ENCODE measurements at places on chromosomes 7 and 10. TPM values are rescaled to one million over a fixed set of nuclear protein-coding genes. Genes with fewer than 3 reads are reported as not detected.
A peak's percentile ranks its signal among the peaks of the same experiment; 100 is the strongest.

- no peak for DNase-seq
These were observed 7.6 kb downstream of the WDR86 start for GRCh38 chr7:151402029-151402835.

GRCh38 chr7:130987092-130987491 lies 253.1 kb upstream of the KLF14 start:
- no peak for DNase-seq

- no peak for DNase-seq
These were observed 31.9 kb upstream of the AGR3 start for GRCh38 chr7:16913643-16914042.

- DNase-seq = no peak
These were observed 115.9 kb downstream of the VIPR2 start for GRCh38 chr7:159028508-159029401.

The WASL gene
- total RNA-seq = 25.9 TPM

GRCh38 chr7:98365863-98366561 lies 34.9 kb downstream of the BAIAP2L1 start:
- DNase-seq = no peak

DNA sequence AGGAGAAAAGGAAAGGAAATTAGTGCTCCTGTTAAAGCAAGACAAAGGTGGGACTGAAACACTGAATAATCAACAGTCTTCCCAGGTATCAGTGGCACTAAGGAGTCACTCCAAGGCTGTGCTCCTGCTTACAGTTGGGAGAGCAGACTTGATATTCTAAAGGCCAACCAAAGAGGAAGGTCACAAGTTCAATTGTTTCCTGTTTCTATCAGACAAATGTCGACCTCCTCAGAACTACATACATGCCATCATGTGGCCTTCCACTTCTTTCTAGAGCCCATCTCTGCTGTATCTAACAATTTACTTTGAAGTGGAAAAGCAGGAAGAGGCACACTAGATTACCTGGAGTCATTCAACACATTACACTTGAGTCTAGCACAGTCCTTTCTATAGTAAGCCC lies 3.4 kb downstream of the ZNF239 start:
- DNase-seq = no peak

DNA sequence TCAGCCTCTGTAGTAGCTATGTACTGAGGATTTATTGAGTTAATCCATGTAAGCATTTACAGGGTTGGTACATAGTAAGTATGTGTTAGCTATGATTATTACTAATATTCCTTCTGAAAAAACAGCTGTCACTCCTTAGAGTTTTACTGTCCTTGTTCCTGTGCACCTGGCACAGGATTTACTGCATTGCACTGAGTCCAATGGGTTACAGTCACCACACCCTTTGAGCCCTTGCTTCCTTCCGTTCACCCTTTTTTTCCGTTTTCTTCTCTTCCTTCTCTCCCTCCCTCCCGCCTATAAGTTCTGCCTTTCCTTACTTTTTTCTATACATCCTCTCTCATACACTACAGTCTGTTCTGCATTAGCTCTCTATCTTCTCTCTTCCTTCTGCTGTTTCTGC lies 12.5 kb upstream of the CDK6 start:
- DNase-seq = no peak

- no peak for DNase-seq
These were observed 161.8 kb downstream of the ETV1 start for GRCh38 chr7:13827716-13828115.

The TMEM184A gene
- 2.6 TPM for total RNA-seq

The GNGT1 gene
- total RNA-seq = not detected

The TCAF2 gene
- 2.0 TPM for total RNA-seq

- DNase-seq = no peak
These were observed 177.8 kb downstream of the PTPRN2 start for GRCh38 chr7:158409816-158410330.

DNA sequence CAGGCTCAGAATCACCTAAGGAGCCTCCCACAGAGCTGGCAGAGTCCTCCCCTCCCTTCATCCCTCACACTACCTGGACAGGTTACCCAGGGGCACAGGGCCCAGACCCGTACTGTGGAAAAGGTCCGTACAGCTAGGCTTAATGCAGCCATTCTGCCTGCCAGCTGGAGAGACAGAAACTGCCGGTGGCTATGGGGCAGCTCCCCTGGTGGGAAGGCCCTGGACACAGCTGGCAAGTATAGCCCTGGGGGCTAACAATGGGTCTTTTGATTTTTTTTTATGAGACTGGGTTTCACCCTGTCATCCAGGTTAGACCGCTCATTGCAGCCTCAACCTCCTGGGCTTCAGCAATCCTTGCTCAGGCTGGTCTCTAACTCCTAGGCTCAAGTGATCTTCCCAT lies 68.3 kb downstream of the GNA12 start:
- no peak for DNase-seq

- DNase-seq = no peak
These were observed 65.9 kb upstream of the LRRN3 start for GRCh38 chr7:111025006-111025405.

- DNase-seq = no peak
These were observed 11.5 kb upstream of the NFKB2 start for GRCh38 chr10:102384053-102384452.

The DRGX gene
- total RNA-seq = 0.10 TPM

GRCh38 chr7:93943816-93944540 lies 22.4 kb downstream of the GNG11 start:
- DNase-seq = no peak

The SPDYE3 gene
- total RNA-seq = not detected

The SPDYE11 gene
- total RNA-seq = not detected

GRCh38 chr7:44050121-44050914 lies 5.8 kb downstream of the DBNL start:
- no peak for DNase-seq

- DNase-seq = no peak
These were observed 417.0 kb upstream of the PFKP start for GRCh38 chr10:2650328-2650727.

The CLCN1 gene
- not detected for total RNA-seq

DNA sequence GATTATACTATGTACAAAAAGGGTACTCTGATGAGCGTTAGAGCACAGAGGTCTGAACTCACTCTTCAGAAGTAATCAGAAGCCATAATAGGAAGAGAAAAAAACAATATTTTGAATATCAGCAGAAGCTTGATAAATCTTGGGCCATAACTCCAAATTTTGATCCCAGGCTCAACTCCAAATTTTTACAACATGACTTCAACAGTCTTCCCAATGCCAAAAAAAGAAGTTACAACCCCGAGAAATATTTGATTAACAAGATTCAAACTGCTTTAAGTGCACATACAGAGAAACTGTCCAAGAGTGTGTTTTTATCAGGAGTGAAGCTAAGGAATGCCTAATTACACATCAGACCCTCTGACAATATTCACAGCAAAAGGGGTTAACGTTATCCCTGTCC lies 7.5 kb downstream of the MPP7 start:
- no peak for DNase-seq

DNA sequence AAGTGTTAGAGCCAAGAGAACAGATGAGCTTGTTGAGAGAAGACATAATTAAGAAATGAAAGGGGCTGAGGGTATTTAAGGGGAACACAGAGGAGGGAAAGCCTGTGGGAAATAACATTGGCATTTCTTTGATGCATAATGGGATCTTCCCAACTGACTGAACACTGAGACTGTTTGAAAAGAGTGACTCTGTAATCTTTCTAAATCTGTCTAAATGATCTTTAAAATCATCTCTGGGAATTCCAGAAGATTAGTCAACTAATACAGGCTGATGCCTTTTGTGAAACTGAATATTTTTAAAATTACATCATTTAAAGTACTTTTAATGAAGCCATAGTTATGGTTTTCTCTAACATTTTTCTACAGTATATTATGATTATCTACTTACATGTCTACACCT lies 17.4 kb upstream of the SLC35G1 start:
- DNase-seq = peak; percentile 45

- DNase-seq = no peak
These were observed 257.8 kb downstream of the SNX10 start for GRCh38 chr7:26549281-26549944.

The ODAD2 gene
- 20.1 TPM for total RNA-seq

The HABP2 gene
- total RNA-seq = not detected

DNA sequence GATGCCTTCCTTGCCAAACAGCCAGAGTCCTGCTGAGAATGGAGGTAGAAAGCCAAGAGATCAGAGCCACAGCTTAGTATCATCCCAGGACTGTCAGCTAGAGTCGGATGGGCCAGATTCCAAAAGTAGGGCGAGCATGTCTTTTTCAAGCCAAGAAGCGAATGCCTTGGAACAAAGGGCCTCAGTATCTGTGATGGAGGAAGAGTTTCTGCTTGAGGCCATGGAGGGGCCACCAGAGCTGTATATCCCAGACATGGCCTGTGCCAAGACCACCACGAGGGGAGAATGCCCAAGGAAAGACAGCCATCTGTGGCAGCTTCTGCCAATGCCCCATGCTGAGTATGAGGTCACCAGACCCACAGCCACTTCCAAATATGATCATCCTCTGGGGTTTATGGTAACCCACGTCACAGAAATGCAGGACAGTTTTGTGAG lies 44.3 kb upstream of the PPP1R17 start:
- no peak for DNase-seq

The IGF2BP3 gene
- total RNA-seq = 24.5 TPM

DNA sequence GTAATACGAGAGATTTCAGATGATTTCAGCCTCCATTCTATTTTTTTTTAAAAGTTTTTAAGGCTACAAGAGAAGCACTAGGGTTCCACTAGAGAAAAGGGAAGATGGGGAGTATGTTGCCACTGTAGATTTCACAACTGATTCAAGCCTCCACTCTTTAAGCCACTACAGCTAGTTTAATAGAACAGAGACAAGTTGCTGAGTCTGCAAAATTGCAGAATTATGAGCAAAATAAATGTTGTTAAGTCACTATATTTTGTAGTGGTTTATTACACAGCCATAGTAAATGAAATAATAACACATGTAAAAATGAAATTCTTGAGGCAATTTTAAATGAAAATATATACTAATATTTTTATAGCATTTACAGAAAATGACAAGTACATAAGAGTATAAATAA lies 96.0 kb upstream of the POT1 start:
- DNase-seq = no peak

The SDK1 gene
- not detected for total RNA-seq

GRCh38 chr7:69744026-69744425 lies 145.8 kb downstream of the AUTS2 start:
- no peak for DNase-seq

- no peak for DNase-seq
These were observed 289.1 kb upstream of the CACNA2D1 start for GRCh38 chr7:82732677-82733076.

The ANLN gene
- 240 TPM for total RNA-seq

- no peak for DNase-seq
These were observed 68.8 kb downstream of the NRP1 start for GRCh38 chr10:33265621-33266020.

The AOAH gene
- not detected for total RNA-seq

GRCh38 chr7:95753440-95753839 lies 18.9 kb upstream of the DYNC1I1 start:
- DNase-seq = no peak

DNA sequence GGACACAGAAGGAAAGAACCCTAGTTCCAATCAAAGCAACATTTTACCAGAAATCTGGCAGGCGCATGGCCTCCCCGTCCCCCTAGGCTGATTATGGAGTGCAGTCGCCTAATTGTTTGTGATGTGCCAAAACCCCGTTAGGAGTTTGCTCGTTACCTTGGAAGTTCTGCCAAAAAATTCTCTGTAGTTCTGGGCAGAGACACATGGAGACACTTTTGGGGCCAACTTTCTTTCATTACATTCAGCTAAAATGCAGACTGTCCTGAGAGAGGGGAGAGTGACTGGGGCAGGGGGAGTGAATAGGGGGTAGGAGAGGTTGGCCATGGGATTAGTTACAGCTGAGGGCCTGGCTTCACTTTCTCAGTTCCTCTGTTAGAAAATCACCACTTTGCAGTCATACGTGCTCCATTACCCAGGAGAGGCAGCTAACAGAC lies 158.0 kb upstream of the NPVF start:
- DNase-seq = no peak

The AGK gene
- total RNA-seq = 18.1 TPM

DNA sequence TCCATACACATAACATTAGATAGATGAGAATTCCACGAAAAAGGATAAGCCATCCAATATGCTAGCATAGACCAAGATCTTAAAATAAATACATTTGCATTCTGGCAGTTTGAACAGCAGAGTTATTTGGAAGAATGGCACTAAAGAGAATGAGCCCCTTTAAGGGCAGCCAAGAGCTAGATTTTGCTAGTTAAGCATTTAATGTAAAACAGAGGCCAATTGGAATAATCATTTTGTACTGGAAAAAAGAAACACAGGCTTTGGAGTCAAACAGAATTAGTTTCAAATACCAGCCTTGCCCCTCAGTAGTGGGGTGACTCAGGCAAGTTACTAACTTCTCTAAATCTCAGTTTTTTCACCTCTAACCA lies 56.2 kb downstream of the LRRTM3 start:
- DNase-seq = no peak

GRCh38 chr10:122642726-122643605 lies 56.7 kb downstream of the C10orf120 start:
- no peak for DNase-seq

DNA sequence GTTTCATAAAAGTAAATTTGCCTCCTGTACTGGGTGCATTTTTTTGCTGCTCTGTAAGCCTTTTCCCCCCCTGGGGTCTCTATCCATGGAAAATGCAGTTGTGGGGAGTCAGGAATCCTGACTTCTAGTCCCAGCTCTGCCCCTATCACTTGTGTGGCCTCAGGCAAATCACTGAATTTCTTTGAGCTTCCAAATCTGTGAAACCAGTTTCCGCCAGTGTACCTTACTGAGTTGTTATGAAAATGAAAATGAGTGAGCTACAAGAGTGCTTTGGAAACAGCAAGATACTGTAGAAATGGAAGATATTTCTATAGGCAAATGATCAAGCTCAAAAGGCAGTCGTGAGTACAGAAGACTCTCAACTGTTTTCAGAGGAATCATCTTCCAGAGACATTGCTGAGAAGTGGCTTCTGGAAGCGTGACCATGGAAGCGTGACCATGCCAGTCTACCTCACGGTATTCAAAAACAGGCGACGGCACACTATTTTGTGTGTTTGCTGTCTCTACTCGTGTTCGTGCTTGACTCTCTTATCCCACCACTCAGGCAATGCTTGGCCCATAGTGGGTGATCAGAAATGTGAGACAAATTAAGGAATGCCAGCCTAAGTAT lies 107.4 kb downstream of the ATXN7L1 start:
- DNase-seq = no peak

DNA sequence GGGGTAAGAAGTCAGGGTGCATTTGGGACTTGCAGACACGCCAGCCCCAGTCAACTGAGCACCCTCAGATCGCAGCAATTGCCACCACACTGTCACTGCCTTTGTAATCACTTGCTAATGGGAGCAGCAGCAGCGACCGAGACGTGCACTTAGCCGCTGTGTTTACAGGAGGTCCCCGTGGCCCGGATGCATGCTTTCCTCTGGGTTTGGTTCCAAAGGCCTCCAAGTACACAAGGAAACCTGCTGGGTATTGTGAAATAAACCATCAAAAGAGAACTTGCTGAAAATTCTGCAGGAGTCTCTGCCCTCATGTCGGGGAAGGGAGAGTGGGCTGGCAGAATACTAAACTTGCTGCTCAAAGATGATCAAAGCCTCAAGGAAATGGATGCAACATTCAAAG lies 341.7 kb downstream of the DNAJB6 start:
- no peak for DNase-seq

The VWDE gene
- not detected for total RNA-seq

- no peak for DNase-seq
These were observed 143.3 kb upstream of the NOBOX start for GRCh38 chr7:144546782-144547181.

All from HFFc6 (cell line).